NCI-H526 (cell line): ENCODE measurements at places on chromosomes 7 and 10.

DNA sequence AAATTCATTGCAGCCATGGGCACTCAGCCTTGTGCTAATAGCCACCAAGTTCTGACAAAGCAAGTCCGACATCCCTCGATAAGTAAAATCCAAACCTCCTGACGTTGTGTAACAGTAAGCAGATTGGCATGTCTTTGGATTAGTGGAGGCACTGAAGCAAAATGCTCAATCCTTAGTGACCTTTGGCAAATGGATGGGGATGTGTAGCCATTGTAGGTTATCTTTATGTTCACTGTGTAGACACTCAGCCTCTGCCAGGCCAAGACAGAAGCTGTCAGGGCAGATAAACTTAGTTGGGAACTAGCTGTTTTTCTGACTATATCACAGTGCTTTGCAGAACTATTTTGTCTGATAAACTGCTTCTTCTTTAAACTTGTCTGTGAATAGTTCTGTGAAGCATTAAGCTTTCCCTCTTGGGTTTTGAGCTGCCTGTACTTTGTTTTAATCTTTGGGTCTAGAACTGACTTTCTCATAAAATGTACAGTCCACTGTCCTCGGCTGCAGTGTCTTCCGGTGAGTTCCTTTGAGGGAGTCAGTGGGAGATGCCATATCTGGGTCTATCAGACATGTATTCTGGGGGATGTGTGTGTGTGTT is 220.8 kb downstream of the LRMDA start:
- no peak for DNase-seq

DNA sequence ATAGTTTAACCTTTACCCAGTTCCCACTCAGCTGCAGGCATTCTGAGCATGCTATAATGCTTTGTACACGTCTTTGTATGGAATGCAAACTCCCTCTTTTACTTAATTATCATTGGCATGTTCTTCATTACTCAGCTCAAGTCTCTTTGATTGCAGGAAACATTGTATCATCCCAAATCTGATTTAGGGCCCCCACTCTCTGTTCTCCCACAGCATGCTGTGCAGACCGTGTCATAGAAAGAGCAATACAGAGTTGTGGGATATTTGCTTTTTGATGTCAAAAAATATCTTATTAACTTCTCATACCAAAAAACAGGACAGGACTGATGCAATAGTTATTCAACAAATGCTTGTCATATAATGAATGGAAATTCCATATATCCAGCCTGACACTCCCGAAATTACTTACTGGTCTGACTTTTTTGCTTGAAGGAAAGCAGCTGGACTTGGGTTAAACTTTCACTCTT is 1081.5 kb upstream of the C7orf33 start:
- DNase-seq: no peak

DNA sequence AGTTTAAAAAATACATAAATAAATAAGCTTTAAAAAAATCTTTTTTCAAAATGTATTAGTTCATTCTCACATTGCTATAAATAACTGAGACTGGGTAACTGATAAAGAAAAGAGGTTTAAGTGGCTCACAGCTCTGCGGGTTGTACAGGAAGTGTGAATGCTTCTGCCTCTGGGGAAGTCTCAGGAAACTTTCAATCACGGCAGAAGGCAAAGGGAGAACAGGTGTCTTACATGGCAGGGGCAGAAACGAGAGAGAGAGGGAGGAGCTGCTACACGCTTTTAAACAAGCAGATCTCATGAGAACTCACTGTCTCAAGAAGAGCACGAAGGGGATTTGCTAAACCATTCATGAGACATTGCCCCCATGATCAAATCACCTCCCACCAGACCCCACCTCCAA is 114.6 kb downstream of the DNAJC1 start:
- DNase-seq: no peak

GRCh38 chr7:145265180-145265579 is 429.3 kb upstream of the TPK1 start:
- DNase-seq: no peak

GRCh38 chr10:109835257-109835656 is 88.1 kb downstream of the XPNPEP1 start:
- DNase-seq: no peak

- no peak for DNase-seq
Observed at GRCh38 chr7:121306565-121306964, 22.2 kb upstream of the WNT16 start.

DNA sequence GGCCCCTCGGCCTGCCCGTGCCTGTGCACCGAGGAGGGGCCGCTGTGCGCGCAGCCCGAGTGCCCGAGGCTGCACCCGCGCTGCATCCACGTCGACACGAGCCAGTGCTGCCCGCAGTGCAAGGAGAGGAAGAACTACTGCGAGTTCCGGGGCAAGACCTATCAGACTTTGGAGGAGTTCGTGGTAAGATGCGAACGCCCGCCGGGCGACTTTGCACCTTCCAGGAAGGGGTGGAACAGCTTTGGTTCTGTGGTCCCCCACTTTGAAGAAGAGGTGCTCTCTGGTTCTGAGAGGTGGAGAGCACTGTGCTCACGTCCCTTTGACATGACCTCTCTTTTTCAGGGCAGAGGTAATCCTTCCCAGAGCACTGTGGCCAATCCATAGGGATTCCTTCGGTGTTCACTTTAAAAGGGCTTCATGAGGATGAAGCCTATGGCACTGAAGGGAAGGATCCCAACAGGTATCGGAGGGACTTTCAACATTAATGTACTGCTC is 2.6 kb downstream of the VWC2 start:
- no peak for DNase-seq

DNA sequence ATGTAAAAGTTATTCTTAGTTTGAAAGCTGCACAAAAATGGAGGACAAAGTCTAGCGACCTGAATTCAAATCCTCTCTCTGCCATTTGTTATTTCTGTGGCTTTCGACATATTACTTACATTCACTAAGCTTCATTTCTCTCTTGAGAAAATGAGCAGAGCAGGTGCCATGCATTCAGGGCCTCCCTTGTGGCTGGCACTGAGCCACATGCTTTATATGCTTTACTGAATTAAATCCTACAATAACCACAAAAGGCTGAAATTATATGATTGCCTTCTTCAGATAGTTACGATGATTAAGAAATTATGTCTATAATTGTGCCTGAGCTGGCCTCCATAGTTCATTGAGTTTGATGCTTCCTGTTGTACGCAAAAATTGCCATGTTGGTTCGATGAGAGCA is 98.7 kb downstream of the NPSR1 start:
- DNase-seq: no peak

DNA sequence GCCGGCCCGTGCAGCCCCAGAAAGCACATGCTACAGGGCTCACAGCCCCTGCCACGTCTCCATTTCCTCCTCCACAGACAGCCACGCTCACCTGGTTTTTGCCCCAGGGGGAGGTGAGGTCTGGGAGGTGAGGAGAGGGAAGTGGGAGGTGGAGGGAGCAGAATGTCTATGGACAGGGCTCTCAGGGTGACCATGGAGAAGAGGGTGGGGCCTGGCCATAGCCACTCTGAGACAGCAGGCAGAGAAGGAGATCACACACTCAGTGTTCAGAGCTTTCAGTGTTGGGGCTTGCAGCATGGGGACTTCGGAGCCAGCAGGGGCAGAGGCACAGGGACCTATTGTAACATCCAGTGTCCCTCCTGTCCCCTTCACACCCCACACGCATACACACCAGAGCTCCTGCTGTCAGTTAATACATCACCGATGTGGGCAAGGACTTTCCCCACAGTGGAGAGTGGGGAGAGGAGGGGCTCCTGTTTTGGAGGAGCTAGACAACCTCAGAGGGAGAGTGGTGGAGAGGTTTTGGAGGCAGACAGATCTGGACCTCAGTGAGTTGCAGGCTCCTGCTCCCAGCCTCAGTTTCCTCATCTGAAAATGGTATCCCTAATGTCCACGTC is 14.4 kb downstream of the WDFY4 start:
- DNase-seq: no peak

- no peak for DNase-seq
Observed at GRCh38 chr10:4334871-4335270, 491.1 kb upstream of the AKR1E2 start.

DNA sequence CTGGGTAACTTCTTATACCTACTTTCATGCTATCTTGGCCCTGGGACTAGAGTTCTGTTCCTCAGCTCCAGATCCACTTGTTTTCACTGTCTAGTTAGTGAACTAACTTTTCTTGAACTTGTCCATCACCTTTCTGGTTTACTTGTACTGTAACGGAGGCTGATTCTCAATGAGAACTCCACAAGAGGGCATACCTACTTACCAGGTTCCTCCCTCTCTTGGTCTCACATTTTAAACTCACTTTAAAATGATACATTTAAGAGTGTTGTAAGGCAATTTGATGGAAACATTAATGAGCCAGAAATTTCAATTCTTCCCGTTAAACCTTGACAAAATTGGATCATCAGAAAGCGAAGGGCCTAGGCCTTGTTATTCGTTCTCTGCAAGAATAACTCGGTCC is 111.6 kb downstream of the MAGI2 start:
- no peak for DNase-seq

DNA sequence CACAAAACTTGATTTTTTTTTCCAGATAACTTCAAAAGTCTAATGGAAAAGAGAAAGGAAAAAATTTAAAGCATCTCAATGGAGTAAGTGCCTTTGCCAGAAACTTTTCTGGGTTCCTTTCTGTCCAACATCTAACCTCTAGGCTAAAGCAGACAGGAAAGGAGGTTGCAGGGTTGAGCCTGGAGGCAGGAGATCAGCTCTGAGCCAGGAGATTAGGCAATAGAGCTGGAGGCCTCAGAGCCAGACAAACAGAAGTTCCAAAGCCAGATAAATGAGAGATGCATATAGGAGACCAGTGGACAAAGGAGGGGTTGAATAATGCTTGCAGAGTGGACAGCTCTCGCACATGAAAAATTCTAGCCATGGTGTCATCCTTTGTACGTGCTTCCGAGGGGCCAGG is 42.9 kb downstream of the CHN2 start:
- no peak for DNase-seq

- DNase-seq: no peak
Observed at GRCh38 chr7:27771111-27771510, 31.1 kb downstream of the TAX1BP1 start.

DNA sequence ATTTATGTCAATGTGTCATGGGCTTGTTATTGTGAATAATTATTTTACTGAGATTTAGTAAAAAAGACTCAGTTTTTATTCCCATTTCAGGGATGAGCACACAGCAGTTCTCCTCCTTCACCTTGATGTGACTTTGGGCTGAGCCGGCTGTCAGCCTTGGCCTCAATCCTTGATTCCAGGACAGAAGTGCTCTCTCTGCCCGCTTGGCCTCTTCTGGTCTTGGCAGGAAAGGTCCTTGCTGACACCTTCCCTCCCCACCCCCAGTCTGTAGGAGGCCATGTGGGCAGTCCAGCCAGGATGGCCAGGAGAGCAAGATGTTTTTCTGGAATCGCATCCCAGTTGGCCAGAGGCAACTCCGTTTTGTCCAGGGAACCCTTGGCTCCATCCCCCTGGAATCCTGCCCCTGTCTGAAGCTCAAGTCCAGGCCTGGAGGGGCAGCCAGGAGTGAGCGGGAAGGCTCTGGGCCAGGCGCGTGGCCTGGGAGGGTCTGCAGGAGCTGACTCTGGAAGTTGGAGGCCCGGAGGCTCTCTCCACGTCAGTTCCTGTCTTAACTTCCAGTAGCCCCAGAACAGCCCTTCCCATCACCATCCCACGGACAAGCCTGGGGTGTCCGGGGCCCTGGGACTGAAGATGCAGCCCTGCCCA is 100.9 kb downstream of the PDGFA start:
- DNase-seq: no peak

DNA sequence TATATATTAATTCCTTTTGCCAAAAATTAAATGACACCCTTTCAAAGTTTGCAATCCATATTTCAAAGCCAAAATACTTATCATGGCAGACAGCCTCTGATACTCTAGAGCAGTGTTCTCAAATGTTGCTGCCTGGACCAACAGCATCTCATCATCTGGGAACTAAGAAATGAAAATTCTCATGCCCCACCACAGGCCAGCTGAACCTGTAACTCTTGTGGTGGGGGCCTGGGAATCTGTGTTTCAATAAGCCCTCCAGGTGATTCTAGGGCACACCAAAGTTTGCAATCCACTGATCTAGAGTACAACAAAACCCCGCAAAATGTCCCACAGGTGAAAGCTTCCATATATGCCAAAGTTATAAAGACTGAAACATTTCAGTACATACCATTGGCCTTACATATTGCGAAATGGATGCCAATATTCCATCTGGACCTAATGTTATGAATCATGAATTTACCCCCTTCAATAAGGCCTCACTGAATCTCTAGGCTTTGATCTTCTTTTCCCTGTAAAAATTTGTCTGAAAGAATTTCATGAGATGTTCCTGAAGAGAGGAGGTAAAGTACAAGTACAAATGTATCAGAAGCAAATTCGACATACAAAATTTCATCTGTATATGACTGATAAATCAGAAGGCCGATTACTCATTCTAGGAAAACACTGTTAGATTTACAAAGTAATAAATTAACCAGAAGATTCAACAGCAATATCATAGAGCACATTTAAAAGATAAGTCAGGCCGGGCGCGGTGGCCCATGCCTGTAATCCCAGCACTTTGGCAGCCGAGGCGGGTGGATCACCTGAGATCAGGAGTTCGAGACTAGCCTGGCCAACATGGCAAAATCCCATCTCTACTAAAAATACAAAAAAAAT is 25.3 kb upstream of the EPC1 start:
- DNase-seq: no peak

- DNase-seq: no peak
Observed at GRCh38 chr7:22663357-22663718, 63.7 kb upstream of the IL6 start.

GRCh38 chr7:42945821-42946626 is 13.8 kb downstream of the MRPL32 start:
- no peak for DNase-seq

GRCh38 chr7:135843214-135843613 is 94.6 kb upstream of the FAM180A start:
- no peak for DNase-seq

DNA sequence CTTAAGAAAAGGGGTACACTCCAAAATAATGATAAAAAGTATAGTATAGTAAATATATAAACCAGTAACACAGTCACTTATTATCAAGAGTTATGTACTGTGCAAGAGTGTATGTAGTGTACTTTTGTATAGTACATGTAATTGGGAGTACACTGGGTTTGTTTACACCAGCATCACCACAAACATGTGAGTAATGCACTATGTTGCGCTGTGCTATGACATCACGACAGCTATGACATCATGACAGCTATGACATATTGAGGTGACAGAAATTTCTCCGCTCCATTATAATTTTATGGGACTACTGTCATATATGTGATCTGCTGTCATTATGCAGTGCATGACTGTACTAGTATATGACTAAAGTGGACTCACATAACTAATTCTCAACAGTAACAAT is 84.6 kb downstream of the KMT2C start:
- no peak for DNase-seq

DNA sequence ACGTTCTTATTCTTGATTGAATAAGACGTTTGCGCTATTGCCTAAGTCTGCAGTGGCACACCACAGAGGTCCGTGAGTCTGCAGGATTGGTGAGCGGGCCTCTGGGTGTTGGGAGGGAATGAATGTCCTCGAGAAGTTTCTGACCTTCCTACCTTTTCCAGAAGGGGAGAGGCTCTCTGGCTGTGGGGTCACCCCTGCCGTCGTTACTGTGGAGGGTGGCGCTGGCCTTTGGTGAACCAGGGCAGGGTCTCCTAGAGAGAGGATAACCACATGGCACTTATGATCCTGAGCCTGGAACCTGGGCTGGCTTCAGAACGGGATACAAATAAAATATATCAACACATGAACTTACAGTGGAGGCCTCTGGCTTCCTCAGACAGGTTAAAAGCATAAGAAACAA is 13.8 kb downstream of the IL15RA start:
- DNase-seq: no peak

GRCh38 chr7:41592236-41592635 is 110.7 kb downstream of the INHBA start:
- DNase-seq: no peak
